ENCODE measurements at places on chromosomes 13 and 19.
A peak's percentile ranks its signal among the peaks of the same experiment; 100 is the strongest.

DNA sequence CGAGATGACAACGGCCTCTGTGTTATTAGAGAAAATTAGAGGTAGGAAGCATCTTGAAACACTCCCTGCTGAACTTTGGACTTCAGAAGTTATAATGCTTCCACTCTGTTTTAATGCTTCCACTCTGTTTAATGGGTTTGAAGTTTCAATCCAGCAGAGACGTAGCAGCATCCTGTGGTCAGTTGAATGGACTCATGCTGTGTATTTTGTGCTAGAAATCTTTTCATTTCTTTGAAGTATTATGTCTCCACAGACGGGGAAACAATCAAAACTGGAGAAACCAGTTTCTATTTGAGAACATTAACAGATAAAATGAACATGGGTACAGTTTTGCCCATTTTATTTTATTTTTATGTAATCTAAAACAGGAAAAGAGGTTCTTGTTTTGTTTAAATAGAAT lies 1736.2 kb downstream of the SLITRK5 start:
- no peak for DNase-seq

DNA sequence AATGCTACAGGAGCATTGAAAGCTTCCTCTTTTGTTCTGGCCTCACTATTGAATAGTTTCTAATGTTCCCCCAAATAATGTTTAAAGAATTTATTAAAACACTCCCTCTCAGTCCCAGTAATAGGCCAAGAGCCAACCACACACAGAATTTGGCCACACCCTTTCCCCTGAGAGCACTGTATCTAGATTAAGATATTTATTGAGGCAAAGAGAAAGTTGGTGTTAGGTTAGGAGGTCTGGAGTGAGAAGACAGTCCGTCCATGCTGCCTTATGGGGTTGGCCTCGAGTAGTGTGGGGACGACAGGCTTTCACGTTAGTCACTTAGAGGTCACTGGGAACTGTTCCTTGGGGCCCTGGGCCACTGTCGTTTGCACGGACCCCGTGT lies 122.9 kb upstream of the RNF113B start:
- DNase-seq: no peak

DNA sequence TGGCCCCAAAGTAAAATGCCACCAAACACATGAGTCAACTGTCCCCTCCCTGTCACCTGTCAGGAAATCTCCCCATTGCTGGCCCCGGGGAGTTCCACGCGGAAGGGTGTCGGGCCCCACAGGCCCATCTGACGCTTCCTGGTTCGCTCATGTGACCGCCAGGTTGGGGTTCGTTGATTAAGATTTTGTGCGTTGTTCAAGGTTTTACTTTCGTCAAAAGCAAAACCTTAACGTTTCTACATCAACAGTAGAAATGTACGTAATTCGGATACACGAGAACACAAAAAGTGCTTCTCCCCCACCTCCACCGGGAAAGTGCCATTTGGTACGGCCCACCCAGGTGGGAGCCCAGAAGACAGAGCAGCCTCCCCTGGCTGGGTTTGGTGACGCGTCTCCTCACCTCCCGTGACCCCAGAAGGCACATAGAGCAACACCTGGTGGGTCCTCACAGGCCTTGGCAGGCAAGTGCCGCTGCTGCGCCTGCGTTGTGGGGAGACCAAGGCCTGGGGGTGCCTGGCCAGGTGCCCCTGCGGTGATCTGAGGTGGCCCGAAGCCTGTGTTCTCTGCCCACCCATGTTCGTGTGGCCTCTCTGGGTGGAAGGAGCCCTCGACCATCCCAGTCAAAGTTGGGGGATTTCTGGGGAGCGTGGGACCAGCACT lies 161.6 kb downstream of the KDM4B start:
- no peak for DNase-seq

DNA sequence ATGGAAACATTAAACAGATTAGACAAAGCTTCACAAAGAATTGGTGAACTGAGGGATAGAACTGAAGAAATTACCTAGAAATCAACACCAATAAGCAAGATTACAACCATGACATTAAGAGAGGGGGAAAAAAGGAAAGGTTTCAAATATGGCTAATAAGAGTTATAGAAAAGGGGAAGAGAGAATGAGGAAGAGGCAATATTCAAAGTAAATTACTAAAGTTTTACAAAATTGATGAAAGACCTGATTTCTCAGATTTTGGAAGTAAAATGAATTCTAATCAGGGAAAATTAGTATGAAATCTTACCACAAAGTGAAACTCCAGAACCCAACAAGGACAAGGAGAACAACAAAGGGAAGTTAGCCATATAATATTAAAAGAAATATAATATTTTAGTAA lies 187.4 kb downstream of the NBEA start:
- DNase-seq: no peak

- DNase-seq: peak; percentile 70
These were observed 750 bp upstream of the GPR108 start for GRCh38 chr19:6737873-6738786.

- peak; percentile 67 for DNase-seq
These were observed 1374.8 kb downstream of the PCDH9 start for GRCh38 chr13:65855242-65855805.

DNA sequence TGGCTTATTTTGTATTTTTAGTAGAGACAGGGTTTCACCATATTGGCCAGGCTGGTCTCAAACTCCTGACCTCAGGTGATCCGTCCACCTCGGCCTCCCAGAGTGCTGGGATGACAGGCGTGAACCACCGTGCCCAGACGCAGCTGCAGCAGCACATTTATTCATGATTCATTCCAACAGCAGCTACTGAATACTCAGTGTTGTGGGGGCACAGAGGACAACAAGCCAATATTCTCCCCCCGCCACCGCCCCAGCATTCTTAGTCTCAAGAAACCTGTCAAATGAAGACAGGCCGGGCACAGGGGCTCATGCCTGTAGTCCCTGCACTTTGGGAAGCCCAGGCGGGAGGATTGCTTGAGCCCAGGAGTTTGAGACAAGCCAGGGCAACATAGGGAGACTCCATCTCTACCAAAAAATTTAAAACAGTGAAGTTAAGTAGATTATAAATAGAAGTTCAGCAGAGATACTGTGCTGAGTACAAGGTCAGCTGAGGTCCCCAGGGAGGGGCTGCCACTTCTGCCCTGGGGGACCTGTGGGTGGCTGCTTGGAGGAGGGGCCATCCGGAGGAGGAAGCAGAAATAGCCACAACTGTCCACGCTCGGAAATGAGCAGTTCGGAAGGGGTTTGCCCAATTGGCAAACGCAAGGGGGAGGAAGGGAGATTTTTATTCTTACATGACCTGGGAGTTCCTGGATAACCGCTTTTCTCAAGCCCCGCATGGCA lies 4.3 kb downstream of the DOT1L start:
- no peak for DNase-seq

DNA sequence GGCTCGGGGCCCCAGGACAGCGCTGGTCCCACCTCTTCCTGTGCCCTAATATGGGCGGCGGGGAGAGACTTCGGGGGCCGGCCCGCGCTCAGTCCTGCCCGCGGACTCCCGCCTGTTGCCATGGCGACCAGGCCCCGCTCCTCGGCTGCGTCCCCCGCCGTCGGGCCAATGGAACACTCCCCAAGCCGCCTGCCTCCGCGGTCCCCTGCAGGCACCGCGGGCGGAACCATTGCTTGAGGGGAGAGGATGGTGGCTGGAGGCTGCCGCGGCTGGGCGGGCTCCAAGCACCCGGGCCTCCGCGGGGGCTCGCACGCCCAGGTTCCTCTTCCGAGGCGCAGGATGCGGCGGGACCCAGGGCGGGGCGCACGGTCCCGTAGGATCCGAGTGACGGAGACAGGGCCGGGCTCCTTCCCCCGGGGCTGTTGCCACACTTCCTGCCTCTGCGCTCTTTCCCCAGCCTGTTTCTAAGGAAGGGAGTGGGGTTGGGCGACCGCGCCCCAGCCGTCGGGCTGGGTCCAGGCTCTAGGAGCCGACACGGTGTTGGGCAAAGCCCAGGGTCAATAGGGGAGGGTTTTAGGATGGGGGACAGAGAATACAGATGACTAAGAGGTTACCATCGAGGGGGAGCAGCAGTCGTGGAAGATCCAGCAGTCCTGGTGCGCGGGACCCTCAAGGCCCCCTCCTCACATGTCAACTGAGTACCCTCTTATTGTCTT lies 1.2 kb upstream of the JUNB start:
- peak; percentile 89 for DNase-seq

DNA sequence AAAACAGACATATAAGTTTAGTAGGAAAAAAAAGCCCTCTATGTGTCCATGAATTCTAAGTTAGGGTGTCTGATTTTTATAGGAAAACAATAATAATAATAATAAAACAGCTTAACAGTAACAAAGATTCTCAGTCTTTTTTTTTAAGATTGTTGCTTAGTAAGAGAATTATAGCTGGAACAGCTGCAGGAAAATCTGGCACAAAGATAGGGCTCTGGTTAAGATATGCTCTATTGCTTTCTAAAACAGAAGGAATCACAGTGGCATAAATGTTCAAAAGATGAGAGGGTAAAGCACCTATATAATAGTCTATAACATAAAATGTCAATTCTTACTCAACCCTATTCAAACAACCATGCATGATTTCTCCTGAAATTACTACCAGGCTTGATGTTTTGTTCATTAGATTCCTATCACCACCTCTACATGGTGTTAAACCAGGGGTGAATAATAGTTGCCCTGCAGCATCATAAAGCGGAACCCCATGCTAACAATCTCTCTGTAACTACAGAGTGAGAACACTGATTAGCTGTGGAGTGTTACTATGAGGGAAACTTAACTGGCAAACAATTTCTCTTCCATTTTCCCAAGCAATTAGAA lies 541.4 kb upstream of the MIR17HG start:
- no peak for DNase-seq

DNA sequence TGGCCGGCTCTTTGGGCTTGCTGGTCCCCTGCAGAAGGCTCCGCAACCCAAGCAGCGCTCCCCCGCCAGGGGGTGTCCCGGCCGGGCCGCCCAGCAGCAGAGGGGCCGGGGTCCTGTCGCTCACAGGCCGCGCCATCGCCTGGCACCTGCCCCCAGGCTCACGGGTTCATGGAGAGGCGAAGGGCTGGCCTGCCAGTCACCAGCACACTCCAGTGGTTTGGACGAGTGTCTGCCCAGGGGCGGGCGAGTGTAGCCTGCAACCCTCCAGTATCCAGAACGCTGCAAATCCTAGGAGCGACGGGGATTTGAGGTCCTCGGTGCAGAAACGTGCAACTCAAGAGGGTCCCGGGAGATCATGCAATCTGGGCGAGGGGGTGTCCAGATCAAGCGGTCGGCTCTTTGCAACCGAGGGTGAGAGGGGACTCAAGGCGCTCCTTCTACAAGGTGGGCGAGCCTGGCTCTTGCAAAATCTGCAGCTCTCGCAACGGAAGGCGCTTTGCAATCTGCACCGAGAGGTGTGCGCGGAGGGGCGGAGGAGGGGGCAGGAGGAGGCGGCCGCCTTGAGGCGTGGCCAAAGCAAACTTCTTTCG lies at the start of gene DBP:
DBP (minus strand) TSS at position 521 of the 590 bp plus-strand sequence; CDS start at position 136, 385 bp downstream.
- DNase-seq: no peak

DNA sequence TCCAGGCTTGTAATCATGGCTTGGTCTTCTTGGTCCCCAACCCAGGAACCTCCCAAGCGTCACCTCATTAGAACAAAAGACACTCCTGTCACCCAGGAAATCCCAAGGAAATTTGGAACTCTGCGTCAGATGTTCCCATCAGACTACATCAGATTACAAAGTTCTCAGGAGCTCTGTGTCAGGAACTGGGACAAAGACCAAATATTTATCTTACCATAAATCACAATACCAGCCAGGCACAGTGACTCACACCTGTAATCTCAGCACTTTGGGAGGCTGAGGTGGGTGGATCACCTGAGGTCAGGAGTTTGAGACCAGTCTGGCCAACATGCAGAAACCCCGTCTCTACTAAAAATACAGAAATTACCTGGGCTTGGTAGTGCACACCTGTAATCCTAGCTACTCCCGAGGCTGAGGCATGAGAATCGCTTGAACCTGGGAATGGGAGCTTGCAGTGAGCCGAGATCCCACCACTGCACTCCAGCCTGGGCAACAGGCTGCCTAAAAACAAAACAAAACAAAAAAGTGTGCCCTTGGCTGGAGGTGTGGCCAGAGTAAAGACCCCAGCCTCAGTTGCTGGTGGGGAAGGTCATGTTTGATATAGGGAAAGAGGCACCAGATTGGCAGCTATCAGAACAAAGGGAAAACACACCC lies 16.7 kb upstream of the CCDC124 start:
- DNase-seq: no peak

- DNase-seq: no peak
These were observed 1.9 kb downstream of the CDK8 start for GRCh38 chr13:26255691-26256277.

DNA sequence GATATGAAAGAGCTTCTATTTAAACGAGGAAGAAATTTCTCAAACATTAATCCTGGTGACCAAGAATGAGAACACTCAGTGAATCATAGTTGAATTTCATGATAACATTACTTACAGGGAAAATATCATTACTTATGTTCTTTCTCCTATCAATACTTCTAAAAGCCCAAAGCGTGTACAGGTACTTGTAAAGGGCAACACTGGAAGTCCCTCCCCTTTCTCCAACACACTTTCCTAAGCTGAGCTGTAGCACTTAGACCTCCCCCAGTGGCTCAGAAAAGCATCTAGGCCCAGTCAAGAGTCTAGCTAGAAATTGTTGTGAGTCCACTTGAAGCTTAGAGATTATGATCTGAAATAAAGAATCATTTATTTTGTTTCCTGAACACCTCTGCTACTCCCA lies 150.7 kb downstream of the ABCC4 start:
- no peak for DNase-seq

- no peak for DNase-seq
These were observed 2689.2 kb downstream of the PCDH9 start for GRCh38 chr13:64540976-64541375.

- no peak for DNase-seq
These were observed 60.6 kb downstream of the COLGALT1 start for GRCh38 chr19:17615889-17616685.

GRCh38 chr19:29650772-29651387 lies 14.4 kb upstream of the PLEKHF1 start:
- DNase-seq: no peak

DNA sequence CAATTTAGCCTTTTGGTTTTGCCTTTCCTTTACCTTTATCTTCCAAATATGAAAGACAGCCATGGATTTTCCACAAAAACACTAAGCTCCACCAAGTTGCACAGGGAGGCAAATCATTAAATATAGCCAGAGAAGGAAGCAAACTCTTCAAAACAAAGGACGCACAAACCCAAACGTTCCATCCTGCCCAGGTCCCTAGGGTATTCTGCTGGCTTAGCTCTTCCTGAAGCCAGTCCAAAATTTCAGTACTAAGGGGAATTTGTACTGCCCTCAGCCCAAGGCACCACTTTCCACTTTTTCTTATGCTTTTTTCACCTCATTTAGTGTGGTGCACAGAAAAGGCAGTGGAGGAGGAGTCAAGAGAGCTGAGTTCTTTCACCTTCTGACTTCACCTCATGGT lies 169.9 kb downstream of the FLT1 start:
- DNase-seq: no peak

GRCh38 chr19:10431943-10432735 lies 11.8 kb downstream of the PDE4A start:
- DNase-seq: peak; percentile 62

GRCh38 chr19:52945652-52946321 lies 16.9 kb downstream of the ZNF816 start:
- no peak for DNase-seq

DNA sequence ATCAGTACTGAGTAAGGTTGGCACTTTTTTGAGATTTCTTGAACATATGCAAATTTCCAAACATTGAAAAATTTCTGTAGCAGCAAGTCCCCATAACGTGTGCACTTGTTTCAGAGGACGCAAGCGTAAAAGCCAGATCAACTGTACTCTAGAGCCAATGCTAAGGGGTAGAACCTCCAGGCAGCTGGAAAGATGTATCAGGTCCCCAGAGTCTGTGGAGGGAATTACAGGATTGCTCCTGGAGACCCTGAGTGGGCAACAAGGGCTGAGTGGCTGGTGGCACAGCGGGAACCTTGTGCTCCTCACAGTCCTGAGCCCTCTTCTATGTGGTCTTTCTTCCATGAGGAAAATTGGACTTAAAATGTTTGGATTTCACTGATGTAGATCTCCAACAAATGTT lies 53.9 kb upstream of the AMER2 start:
- DNase-seq: no peak
